ENCODE measurements at places on chromosomes 13 and 19.

DNA sequence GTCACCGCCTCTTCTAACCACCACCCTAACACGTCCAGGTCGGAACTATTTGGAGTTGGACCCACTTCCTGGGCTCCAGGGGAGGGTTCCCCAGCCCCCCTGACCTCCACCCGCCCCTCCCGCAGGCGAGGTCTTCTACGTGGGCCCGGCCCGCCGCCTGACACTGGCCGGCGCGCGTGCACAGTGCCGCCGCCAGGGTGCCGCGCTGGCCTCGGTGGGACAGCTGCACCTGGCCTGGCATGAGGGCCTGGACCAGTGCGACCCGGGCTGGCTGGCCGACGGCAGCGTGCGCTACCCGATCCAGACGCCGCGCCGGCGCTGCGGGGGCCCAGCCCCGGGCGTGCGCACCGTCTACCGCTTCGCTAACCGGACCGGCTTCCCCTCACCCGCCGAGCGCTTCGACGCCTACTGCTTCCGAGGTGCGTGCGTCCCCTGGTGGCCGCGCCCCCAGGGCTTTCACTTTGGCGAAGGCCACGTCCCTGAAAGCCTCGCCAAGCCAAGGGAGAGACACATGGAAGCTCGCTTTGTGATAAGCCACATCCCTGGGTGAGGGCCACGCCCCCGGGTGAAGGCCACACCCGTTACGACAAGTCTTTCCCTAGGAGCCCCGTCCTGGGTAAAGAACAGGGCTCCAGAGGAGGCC lies 13.2 kb downstream of the NCAN start:
- peak; percentile 40 for DNase-seq

DNA sequence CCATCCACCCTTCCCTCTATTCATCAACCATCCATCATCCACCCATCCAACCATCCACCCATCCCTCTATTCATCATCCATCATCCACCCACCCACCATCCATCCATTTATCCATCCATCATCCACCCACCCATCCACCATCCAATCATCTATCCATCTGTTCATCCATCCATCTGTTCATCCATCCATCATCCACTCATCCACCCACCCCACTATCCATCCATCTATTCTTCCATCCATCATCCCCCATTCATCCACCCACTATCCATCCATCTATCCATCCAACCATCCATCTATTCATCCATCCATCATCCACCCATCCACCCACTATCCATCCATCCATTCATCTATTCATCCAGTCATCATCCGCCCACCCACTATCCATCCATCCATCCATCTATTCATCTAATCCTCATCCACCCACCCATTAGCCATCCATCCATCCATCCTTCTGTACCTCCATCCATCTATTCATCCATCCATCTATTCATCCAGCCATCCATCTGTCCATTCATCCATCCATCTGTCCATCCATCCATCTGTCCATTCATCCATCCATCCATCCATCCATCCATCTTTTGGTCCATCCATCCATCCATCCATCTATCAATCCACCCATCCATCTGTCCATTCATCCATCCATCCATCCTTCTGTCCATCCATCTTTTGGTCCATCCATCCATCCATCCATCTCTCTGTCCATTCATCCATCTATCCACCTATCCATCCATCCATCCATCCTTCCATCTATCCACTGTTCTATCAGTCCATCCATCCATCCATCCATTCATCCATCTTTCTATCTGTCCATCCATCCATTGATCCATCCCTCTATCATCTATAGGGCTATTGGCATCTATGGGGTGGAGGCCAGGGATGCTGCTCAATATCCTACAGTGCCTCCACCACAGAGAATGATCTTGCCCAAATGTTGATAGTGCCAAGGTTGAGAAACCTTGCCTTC lies 47.5 kb downstream of the CPAMD8 start:
- DNase-seq, result no peak

GRCh38 chr19:40331052-40331451 lies 17.1 kb downstream of the C19orf47 start:
- no peak for DNase-seq

- DNase-seq, result no peak
Measured at GRCh38 chr19:492091-492531, 4.2 kb upstream of the MADCAM1 start.

- DNase-seq, result no peak
Measured at GRCh38 chr13:101977475-101977874, 424.4 kb downstream of the FGF14 start.

- peak; percentile 19 for DNase-seq
Measured at GRCh38 chr13:80716610-80717081, 375.7 kb upstream of the SPRY2 start.

DNA sequence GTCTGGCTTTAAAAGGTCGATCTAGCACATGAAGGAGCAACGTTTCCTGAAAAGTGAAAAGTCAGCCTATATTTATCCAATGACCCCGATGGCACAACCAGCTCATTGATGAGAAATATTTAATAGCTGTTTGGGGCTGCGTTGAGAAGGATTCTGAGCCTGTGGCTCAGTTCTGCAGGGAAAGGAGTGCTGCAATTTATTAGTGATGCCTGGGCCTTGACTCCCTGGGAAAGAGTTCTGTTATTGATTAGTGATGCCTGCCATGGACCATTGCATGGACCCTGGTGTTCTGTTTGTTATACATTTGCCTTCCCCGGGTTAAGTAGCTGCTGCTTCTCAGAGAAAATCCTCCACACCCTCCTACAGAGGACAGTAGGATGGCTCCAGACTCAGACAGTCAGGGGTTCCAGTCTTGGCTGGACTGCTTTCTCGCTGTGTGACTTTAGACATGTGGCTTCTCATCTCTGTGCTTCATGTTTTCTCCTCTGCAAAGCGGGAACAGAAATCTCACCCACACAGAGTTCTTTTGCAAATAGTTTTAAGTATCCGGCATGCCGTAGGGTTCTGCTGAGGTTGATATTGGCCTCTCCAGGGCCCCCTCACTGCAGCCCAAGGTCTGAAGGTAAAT lies 17.7 kb upstream of the PTPRS start:
- no peak for DNase-seq

DNA sequence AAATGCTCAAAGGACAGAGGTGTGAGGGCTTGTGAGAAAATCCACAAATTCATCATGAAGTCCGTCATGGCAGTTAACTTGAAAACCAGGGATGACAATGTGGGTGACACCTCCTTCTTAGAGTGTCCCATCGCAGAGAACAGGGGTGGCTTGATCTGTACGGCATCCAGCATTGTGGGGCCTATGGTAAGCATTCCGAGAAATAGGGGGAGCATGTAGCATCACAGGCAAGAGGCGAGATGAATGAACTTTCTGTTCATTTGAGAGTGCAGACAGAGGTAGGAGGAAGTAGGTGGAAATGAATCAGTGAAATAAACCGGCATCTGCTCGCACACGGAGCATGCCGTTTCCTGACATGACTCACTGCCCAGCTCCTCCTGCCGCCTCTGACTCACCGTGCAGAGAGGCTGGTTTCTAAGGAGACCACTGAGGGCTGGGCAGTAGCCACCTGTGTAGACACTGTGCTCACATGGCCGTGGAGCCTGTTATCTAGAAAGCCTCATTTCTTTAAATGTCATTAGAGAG lies 339.0 kb downstream of the RFC3 start:
- DNase-seq, result peak; percentile 82

GRCh38 chr13:75687150-75687763 lies 51.1 kb downstream of the LMO7 start:
- DNase-seq, result no peak

GRCh38 chr19:45027371-45027770 lies 11.5 kb upstream of the CLASRP start:
- no peak for DNase-seq

DNA sequence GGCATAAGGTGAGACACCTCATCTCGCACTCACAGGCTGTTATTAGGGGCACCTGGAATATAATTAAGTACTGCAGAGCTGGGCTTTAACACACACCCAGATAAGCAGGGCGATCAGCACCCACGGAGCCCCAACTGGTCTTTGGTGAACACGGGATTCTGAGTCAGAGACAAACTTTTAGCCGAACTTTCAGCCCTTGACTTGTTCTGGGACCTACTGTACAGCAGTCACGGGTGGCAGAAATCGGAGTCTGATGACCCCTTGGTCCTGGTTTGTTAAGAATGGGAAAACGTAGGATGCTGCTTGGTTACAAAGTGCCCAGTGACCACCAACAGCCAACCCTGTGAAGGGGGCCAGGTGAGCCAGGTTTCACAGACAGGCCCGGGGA lies 9.0 kb downstream of the SH3GL1 start:
- no peak for DNase-seq

DNA sequence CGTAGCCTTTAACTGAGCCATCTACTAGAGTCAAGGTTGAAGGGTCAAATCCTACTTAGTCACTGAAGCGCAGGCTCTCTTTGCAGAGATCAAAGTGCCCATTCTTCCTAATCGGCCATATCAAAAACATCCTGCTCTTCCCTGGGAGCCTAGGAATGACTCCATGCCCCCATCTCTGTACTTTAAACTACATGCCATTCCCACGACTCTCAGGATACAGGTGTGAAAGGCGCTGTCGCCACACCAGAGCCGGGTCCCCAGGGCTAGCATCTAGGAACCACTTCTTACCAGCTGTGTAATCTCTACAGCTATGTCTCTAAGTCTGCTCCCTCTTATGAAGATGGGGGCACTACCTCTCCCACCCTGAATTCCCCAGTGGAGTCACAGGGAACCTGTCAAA lies 22.3 kb downstream of the IRS2 start:
- no peak for DNase-seq

- no peak for DNase-seq
Measured at GRCh38 chr13:62088165-62088564, 672.5 kb upstream of the PCDH20 start.

- DNase-seq, result no peak
Measured at GRCh38 chr19:29285187-29285687, 72.3 kb upstream of the UQCRFS1 start.

DNA sequence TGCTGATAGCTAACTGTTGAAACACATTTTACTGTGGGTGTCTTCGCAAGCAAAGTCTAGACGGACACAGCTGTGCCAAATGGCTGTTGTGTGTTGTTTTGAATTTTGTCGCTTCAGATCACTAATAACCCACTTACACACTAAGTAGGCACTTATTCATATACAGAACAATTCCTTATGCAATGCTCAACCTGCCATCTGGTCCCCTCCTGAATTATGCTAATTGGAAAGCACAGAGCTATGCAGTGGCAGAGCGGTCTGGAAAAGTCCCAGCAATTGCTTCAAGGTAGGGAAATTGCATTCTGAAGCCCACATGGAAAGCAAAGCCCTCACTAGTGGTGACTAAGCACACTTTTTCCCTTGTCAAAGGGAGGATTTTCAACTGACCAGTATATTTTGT lies 69.9 kb downstream of the C13orf42 start:
- no peak for DNase-seq

DNA sequence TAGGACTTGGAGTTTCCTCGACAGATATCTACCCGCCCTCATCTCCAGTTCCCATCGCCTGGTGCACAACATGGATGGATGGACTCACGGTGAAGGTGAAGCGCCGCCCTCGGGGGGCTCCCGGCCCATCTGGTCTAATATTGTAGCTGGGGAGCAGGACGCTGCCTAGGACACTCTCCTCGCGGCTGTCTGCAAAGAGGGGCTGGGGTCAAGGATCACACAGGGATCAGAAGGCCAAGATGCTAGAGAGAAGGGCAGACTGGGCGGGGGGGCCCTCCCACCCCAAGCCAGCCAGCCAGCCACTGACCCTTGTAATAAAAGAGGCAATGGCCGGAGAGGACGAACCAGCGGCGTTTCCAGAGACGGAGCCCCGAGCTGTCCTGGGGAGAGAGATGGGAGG lies 7.1 kb downstream of the PLEKHA4 start:
- no peak for DNase-seq

DNA sequence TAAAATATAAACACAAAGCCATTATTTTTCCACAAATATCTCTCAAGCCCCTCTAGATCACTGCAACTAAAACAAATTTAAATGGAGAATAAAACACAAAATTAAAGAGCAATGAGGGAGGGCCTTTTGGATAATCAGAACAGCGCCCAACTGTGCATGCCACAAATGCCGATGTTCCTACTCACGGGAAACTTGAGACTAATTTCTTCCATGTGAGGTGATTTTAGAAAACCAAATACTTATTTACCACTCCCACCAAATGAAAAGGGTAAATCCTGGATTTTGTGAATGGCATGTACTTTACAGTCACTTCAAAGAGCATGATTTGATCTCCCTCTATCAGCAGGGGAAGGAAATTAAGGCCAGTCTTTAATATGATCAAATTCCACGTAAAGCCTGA lies 74.8 kb downstream of the SLC7A1 start:
- no peak for DNase-seq

DNA sequence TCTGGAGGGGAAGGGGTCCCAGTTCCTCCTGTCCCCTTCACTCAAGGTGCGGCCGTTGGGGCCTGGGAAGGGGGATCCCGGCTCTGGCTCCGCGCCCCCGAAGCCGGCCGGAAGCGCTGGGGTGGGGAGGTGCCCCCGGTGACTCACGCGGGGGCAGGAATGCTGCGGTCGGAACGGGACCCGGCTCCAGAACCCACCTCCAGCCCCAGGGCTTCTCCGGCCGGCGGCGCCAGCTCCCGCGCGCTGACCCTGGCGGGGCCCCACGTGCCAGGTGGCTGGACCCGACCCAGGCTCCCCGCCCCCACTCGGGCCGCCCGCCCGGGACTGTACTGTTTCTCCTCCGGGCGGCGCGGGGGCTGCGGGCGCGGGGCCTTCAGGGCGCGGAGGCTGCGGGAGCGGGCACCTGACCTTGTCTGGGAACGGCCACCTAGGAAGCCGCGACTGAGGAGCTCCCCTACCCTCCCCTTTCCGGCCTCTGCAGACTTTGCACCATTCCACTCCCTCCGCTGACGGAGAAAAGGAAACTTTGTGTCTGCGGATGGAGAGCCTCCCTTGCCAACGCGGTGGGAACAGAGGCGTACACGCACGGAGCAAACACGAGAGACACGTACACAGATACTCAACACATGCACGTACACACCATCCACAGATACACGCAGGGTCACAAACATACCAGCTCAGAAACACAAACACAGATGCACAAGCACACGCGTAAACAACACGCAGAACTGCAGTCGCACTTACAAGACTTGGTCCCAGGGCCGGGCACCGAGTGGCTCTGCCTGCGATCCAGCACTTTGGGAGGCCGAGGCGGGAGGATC lies 7.2 kb downstream of the AXL start:
- DNase-seq, result peak; percentile 87

DNA sequence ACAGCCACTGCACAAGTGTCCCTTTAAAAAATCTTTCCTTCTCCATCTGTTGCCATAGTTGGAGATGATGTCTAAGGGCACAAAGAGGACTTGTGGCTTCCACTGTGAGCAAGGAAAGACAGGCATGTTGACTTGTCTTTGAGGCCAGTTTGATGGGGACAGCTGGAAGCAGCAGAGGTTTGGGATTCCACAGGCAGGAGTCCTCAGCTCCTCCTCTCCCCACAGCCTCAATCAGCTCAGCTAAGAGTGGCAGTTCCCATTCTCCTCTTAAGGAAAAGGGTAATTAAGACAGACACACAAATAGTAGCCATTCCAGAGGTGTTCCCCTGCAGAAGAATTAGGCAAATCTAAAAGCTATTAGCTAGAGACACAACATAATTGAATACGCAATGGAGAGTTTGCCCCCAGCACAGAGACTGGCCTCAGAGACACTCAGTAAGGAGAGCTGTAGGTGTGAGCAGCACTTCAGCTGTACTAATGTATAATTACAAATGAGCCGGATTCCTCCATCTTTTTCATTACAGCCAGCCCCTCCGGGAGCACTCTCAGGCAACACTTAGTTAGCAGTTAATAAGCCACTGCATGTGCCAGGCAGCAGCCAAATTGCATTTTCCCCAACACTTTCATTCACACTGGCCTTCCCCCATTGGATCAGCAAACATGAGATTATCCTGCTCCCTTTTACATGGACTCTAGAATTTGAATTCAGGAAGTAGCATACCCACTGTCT lies 434.0 kb downstream of the FOXO1 start:
- no peak for DNase-seq
